Iris pigment epithelial cell (primary cell): ENCODE measurements at places on chromosomes 11 and 22.

GRCh38 chr22:33811686-33812085 is 108.6 kb downstream of the LARGE1 start:
- no peak for DNase-seq

DNA sequence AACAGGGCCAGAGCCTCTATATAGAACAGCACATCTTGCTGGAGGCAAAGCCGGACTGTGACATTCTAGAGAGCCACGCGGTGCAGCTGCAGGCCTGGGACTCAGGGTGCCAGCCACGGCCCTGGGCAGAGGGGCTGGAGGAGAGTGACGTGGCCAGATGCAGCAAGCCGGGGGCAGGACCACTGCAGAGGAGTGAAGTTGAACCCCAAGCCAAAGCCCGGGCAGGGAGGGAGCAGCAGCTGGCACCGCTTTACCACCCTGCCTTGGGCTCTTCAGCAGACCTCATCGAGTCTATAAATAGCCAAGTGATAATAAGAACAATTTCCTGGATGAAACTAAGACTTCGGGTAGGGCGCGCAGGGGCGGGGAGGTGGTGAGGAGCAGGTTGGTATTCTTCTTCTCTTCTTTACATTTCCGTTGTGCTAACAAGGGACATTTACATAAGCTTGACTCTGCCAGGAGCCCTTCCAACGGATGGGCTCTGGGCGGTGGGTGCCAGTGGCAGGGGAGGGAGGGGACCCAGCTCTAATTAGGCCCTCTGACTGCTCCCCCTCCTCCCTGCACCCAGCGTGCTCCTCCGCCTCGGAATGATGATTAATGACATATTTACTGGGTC is 110.2 kb downstream of the ST3GAL4 start:
- DNase-seq = no peak

DNA sequence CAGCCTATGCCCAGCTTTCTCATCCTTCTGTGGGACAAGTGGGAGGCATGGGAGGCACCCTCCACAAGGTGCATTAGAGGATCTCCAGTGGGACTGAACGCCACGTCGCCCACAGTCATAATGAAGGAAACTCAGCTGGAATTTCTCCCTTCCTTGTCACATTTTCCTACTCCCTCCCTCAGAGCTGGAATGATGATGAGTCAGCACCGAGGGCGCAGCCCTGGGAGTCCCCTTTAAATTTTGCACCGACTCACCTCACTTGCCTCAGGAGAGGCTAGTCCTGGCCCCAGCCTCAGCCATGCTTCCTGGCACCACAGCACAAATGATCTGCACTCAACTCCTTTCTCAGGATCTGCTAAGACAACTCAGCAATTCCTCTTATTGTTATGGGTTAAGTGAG is 34.3 kb downstream of the DBX1 start:
- peak; percentile 47 for DNase-seq

- no peak for DNase-seq
These were observed 2.5 kb downstream of the SELENOM start for GRCh38 chr22:31104869-31105268.

GRCh38 chr11:117832511-117832910 is 8.0 kb upstream of the FXYD2 start:
- DNase-seq = no peak

GRCh38 chr11:3880724-3881123 is 25.3 kb downstream of the STIM1 start:
- DNase-seq = peak; percentile 42

- DNase-seq = no peak
These were observed 23.1 kb downstream of the RPS6KA4 start for GRCh38 chr11:64382047-64382446.

- no peak for DNase-seq
These were observed 22.0 kb upstream of the IRAG1 start for GRCh38 chr11:10715571-10715970.

GRCh38 chr22:27163162-27164137 is 506.1 kb downstream of the MIAT start:
- no peak for DNase-seq

GRCh38 chr11:86596861-86597586 is 75.4 kb downstream of the ME3 start:
- peak; percentile 29 for DNase-seq

DNA sequence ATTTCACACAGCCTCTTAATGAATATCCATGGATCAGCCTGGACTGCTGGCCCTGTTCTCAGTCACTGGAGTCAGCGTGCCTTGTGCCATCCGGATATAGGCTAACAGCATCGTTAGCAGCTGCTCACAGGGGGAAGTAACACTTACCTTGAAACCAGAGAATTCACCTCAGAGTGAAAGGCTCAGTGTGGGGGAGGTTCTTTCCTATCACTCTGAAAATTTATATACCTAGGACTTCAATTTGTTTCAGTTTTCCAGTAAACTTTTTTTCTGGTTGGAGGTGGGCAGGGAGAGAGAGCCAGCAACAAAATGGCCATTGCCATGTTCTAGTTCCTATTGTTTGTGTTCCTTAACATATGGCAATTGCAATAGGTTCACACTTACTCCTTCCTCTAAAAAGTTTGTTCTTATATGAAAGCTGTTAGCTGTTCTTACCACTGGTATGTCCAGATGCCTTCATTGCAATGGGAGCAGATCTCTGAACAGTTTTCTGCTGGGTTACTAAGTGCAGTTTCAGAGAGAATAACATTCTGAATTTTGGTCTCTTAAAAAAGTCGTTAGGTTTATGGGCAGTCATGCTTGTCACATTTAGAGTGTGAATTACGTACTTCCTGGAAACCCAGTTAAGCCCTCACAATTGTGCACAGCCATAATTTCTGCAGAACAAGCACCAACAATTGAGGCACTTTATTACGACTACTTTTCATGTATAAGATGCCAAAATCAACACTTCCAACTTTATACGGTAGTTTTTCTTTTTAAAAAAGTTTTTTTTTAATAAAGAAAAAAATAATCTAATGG is 247.6 kb downstream of the CADM1 start:
- no peak for DNase-seq

DNA sequence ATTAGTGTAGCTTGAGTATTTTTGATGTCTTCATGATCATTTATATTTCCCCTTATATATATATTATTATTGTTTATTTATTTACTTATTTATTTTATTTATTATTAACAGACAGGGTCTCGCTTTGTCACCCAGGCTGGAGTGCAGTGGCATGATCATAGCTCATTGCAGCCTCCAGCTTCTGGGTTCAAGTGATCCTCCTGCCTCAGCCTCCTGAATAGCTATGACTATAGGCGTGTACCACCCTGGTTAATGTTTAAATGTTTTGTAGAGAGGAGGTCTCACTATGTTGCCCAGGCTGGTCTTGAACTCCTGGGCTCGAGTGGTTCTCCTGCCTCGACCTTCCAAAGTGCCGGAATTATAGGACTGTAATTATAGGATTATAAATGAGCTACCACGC is 10.2 kb downstream of the ADM start:
- DNase-seq = no peak

DNA sequence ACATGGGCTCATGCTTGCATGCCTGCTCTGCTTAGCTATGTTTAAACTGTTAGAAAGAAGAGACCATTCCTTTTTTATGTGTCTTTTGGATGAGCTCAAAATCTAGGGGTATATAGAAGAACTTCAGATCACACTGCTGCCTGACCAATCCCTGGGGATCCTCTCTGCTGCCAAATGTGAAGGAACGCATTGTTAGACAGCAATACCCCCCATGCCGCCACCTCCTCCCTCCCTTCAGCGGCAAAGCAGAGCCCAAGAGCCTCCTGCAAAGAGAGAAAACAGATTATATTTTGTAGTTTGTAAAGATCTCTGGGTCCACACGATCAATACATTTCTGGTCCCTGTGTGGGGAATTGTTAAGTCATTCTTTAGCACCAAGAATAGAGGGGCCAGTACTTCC is 677.6 kb downstream of the NTM start:
- no peak for DNase-seq

DNA sequence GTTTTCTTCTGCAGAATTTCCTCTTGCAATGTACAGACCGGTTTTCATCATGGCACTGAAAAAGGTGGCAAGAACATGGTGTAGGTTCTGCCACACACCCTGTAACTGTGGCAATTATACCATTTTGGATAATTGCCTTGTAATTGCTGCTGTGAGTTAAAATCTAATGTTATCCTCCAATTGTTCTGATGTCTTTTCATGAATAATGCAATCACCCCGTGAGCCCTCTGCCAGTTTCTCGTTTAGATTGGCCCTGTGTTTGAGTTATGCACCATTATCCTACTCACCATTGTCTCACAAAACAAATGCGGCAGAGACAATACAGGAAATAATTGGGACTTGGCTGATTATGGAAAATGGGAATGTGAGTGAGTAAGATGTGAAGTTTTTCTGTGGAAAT is 61.8 kb upstream of the MTNR1B start:
- DNase-seq = no peak

DNA sequence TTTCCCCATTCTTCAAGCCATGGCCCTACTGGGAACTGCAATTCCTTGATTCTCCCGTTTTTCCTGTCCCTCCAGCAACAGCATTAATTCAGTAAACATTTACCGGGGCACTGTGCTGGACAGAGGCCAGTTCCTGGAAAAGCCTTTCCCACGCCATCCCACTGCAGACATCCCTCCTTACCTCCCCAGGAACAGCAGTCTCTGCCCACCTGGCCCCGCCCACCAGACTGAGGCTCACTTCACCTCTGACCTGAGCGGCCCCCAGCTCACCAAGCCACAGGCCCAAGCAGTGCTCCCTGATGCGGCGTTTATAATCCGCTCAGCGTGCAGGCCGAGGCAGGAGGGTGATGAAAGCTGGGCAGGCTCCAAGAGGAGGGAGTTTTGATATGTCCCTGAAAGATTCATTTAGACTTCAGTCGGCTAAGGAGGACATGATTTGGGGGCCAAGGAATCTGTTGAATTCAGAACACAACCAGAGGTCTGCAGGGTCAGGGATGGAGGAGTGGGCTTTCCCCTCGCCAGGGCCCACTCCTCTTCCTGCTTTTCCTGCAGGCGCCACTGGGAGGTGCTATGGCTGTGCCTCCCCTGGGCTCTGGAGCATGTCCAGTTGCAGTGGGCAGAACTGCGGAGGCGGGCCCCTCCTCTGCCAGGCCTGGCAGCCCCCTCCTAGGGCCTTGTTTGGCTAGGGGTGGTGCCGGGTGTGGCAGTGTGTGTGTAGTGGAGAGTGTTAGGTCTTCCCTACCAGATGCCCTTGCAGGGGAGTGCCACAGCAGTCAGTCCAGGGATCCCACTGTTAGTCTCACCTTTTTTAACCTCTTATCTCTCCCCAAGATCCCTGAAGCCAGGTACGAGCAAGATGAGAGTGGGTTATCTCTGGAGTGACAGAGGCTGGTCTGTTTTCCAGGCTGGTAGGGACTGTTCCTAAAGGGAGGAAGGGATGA is 1.4 kb upstream of the TAGLN start:
- no peak for DNase-seq

DNA sequence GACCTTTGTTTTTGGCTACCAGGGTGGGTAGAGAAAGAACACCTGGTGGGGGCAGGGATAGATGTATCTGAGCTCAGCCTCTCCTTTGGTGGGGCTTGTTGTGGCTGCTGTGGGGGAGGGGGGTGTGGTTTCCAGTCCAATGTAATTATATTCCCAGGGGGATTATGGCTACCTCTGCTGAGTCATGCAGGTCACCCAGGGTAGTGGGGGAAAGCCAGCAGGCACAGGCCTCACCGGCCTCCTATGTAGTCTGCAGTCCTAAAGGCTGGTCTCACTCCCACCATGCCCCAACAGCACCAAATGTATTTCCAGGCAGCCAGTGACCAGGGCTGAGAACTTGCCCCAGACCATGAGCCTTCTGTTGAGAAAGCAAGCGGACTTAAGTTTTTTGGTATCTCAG is 119.6 kb downstream of the DYNC2H1 start:
- peak; percentile 17 for DNase-seq

- DNase-seq = no peak
These were observed 56.4 kb upstream of the SYN3 start for GRCh38 chr22:33114565-33114964.

GRCh38 chr11:57103899-57104605 is 77.7 kb upstream of the LRRC55 start:
- no peak for DNase-seq

GRCh38 chr11:11864803-11865202 is 23.0 kb downstream of the USP47 start:
- DNase-seq = no peak

DNA sequence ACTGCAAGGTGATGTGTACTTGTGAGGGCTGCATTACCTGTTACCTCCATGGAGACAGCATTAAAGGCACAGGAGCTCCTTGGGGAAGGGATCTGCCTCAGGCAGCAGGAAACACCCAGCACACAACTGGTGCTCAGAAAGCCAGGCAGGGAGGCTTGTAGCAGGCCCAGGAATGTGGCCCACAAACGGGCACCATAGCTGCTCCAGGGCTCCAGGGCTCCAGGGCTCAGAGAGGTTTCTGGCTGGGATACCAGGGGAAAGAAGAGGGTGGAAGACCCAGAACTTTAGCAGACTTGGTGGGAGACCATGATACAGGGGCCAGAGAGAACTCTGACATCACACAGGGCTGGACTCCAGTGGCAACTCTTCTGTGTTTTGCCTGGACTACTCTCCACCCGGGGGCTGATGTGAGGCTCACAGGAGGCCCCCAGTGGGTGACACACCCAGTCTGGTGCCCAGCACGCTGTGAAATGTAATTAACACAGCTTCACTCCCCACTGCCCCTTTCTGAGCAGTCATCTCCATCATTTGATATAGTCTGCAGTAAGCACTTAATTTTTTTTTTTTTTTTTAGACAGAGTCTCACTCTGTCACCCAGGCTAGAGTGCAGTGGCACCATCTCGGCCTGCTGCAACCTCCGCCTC is 14.7 kb upstream of the SULT4A1 start:
- DNase-seq = no peak

GRCh38 chr11:3840004-3840869 is 522 bp downstream of the RHOG start:
- DNase-seq = no peak

GRCh38 chr22:22400964-22401363 is 107.6 kb downstream of the ZNF280B start:
- DNase-seq = no peak

DNA sequence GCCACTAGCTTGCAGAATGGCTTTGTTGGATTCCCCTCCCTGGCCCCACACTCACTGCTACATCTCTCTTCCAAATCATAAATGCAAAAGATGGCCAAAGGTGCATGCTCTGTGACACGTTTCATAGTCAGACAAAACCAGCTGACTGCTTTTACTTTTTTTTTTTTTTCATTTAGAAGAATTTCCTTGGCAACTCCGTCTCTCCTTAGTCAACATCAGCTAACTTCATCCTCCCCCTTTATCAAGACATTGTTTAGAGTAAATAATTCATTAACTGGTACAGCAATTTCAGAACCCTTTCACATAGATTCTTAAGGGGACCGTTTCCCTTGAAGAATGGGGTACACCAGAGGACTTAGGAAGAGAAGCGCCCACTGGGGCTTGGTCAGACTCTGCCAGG is 16.0 kb downstream of the KCNQ1OT1 start:
- DNase-seq = no peak

DNA sequence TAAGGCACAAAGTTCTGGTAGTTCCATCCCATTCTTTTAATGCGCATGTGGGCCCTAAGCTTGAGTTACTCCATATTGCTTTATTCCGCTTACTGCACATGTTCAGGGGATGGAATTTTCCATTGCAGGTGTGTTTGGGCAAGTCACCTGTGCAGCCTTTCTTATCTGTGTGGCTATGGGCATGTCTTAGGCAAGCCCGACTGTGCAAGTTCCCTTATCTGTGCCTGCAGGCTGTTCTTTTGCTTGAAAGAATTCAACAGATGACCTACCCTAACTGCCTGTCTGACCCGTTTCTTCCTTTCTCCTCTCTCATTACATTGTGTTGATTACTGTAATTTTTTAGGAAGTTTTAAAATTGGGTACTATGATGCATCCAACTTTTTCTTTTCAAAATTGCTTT is 363.6 kb downstream of the TTC28 start:
- DNase-seq = no peak

- DNase-seq = no peak
These were observed 131.4 kb downstream of the CD44 start for GRCh38 chr11:35270342-35270741.
